Stimulated activated CD4-positive, alpha-beta T cell treated with anti-CD3 and anti-CD28 coated beads, Interleukin-4, amount 100 ng/mL, for 1 hour (primary cell): ENCODE measurements at places on chromosomes 6 and 20.

DNA sequence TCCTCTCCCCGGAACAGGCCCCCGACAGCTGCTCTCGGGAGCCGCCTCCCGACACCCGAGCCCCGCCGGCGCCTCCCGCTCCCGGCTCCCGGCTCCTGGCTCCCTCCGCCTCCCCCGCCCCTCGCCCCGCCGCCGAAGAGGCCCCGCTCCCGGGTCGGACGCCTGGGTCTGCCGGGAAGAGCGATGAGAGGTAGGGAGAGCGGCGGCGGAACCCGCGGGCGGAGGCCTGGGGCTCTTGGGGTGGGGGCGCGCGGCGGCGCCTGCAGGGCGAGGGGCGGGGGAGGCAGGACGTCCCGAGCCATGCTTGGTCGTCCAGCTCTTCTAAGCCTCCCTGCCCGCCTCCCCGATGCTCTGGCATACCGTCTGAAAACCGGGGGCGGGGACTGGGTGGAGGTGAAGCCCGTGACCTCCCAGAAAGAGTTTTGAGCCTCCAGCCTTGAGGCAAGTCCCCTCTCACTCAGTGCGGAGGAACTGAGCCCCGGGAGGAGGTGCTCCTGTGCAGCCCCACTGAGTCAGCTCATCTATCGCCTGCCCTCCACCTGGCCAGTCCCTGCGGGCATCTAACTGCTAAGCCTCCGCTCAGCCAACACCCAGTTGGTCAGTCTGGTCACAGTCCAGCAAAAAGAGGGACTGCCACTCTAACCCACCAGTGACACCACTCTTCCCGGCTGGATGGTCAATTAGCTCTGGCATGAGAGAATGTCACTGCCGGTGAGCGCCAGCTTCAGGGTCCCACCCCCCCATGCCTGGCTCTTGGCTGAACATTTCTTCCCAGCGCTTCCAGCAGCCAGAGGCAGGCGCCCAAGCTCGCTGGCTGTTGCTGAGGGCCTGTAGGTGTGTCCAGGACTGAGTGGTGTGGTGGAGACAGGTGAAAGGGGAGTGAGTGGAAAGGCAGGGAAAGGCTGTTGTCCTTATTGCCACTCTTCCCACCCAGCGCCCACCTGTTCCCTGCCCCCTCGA lies 482 bp downstream of the DDR1 start:
- peak; percentile 40 for DNase-seq

GRCh38 chr6:136728033-136728939 lies 64.0 kb downstream of the MAP3K5 start:
- no peak for DNase-seq

- no peak for DNase-seq
Observed at GRCh38 chr6:834190-834589, 141.3 kb upstream of the EXOC2 start.

GRCh38 chr6:15493437-15494168 lies 169.2 kb downstream of the DTNBP1 start:
- DNase-seq: no peak

- DNase-seq: no peak
Observed at GRCh38 chr6:14858808-14859207, 387.1 kb upstream of the JARID2 start.

DNA sequence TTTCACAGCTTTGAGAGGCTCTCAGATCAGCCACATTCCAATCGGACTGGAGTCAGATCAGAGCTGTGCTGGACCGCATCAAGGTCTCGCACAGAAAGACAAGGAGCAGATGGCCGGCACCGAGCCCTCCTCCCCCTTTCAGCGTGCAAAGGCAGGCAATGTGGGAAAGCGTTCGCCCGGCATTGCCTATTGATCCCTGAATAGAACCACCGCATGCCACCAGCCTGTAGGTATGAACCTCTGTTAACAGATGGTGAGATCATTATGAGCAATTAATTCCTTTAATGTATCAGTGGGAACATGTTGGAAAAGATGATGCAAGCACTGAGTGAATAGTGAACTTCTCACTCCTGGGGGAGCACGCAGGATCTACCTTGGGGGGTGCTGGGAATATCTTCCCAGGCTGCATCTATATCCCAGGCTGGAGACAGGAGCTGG lies 117.5 kb upstream of the ID4 start:
- DNase-seq: no peak

DNA sequence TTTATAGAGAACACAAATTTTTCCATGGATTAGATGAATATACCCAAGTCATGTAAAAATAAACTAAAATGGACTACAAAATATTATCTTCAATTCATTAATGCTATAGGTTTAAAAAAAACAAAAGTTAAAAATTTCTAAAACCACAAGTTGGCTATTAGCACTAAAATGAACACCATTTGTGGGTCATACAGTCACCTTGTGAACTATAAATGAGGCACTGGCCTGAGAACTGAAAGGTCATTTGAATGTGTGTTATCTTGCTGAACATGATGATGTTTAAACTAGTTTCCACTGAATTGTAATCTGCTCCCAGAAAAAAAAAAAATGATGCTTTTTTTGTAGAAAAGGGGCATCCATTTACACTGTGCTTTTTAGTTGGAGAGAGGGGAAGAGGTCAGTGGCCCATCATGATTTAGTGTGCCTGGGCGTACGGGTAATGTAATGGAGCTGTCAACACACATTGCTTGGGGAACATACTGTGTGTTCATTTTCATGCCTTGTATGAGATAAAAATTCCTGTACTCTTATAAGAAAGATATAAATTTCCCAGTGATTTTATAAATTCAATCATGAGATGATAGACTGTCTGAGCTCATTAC lies 96.6 kb upstream of the FKBP1C start:
- DNase-seq: no peak

DNA sequence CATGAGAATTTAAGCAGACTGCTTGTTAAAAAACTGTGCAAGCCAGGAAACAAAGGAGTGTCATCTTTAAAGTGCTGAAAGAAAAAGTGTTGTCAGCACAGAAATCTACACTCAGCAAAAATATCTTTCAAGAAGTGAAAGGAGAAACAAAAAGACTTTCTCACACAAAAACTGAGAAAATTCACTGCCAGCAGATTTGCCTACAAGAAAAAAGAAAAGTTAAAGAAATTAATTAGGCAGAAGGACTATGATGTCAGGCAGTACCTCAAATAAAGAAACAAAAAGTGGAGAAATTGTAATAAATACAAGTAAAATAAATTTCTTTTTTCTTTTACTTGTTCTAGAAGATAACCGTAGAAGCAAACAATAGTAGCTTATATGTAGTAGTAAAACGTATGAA lies 171.6 kb upstream of the CEP162 start:
- no peak for DNase-seq

- DNase-seq: no peak
Observed at GRCh38 chr6:56370561-56371211, 123.3 kb upstream of the COL21A1 start.

GRCh38 chr6:134007077-134007476 lies 45.3 kb downstream of the SLC2A12 start:
- no peak for DNase-seq

GRCh38 chr20:10626896-10627295 lies 46.9 kb downstream of the JAG1 start:
- no peak for DNase-seq

- no peak for DNase-seq
Observed at GRCh38 chr20:535958-536357, 7.6 kb downstream of the CSNK2A1 start.

DNA sequence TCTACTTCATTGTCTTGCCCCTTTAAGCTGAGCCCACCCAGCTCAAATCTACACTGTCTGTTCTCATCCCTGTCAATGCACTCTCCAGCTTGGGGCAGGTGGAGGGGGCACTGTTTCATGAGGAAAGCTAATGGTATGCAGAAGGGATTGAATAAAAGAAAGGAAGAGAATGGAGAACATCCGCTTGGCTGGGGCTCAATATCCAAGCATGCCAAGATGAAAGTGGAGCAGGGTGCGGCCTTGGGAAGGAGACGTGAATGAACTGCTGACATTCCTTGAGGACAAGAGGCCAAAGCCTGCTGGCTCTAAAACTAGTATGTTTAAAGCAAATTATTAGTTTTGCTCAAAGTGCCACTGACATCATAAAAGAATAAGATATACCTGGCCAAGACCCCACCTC lies 24.2 kb downstream of the AKAP12 start:
- no peak for DNase-seq

GRCh38 chr20:37395410-37395797 lies 49.5 kb downstream of the SRC start:
- DNase-seq: no peak

GRCh38 chr6:82129797-82130196 lies 117.7 kb downstream of the IBTK start:
- DNase-seq: no peak

GRCh38 chr6:26554697-26555504 lies 16.7 kb downstream of the HMGN4 start:
- peak; percentile 49 for DNase-seq

GRCh38 chr20:1507276-1507675 lies 16.1 kb upstream of the SIRPB2 start:
- DNase-seq: no peak

DNA sequence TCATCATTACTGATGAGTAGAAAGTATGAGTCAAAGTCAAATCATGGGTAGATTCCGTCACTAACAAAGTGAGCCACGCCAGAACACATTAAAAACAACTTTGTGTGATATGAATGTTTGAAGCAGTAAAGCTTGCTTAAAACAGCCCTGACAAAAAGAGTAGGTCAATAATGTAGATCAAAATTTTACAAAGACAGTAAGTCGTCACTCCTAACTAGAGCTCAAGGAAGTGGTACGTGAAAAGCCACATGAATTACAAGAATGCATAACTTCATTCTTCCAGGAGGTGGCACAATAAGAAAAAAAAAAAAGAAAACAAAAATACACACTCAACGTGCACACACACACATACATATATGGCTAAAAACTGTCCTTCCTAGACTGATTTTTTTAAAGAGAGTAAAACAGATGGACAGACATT lies 69.9 kb downstream of the HACE1 start:
- no peak for DNase-seq

DNA sequence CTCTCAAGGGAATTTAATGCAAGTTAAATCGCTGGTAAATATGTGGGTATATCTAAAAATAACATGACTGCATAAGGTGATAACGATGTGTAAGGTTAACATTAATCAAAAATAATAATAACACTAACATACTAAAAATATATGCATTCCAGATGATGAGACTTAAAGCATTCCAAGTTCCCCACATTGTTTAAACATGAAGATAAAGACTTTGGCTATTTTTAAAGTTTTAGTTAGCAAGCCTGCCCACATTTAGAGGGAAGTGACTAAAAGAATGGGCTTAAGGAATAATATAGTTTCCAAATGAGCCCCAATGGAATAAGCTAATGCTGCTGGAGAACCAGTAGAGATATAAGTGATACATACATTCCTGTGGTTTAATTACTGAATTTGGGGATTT lies 941.3 kb downstream of the TBC1D32 start:
- DNase-seq: no peak

GRCh38 chr6:33696548-33697518 lies 14.7 kb downstream of the UQCC2 start:
- no peak for DNase-seq

- DNase-seq: no peak
Observed at GRCh38 chr6:74872754-74873476, 332.9 kb downstream of the COL12A1 start.

- no peak for DNase-seq
Observed at GRCh38 chr20:54219751-54220426, 12.0 kb downstream of the PFDN4 start.

- DNase-seq: no peak
Observed at GRCh38 chr6:88089708-88090107, 42.1 kb downstream of the SPACA1 start.

DNA sequence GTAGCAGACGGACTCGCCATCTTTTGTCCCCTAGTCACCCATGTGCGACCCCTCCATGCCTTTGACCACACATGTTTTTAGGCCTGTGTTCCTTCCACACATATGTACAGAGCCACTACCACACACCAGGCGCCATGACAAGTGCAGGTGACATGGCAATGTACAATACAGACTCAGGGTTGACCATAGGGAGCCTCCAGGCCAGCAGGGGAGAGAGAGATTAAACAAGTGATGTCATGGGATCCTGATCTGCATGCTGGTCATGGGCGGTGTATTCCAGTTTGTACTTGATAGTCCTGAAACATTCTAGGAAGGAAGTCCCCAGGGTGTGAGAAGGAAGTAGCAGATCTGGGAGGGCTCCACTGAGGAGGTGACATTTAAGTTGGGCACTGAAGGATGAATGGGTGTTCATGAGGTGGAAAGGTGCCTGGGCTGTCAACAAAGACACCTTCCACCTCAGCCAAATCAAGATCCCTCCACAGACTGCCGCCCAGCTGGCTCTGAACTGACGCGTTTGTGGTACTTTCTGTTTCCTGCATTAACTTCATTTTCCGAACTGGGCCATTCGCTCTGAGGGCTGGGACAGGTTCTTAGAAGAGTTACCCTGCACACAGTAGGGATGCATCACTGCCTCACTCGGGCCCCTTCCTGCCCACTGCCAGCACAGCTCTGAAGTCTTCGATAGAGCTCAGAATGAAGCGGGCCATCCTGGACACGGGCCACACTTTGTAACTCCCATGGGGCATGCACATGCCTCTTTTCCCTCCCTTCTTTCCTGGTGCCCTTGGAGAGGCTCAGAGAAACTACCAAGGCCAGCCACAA lies 94.0 kb downstream of the NOL4L start:
- DNase-seq: no peak

DNA sequence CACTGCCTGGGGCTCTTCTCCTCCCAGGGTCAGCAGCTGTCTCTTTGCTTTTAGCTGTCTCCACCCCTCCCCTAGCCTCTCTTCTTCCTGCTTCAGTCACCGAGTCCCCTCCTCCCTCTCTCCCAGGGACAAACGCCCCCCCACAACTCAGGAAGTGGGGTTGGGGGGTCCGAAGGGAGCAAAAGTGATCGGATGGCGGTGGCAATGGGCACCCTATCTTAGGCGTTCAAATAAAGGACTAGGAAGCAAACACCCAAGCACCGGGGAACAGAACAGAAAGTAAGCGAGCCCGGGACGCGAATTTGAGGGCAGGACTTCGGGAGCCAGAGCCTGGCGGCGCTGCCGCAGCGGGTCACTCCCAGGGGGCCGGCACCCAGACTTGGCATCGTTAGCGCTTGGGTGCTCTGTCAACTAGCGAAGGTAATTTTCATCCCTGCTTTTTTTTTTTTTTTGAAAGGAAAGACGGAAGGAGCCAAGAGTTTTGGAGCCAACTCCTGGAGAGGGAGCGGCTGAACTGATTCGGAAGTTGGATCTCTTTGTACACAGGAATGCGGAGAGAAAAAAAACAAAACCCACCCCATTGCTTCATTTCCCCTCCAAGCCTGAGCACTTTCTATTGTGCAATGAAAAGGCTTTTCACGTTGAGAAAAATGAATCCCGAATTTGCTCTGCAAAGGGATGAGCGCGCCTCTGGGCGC lies 815 bp upstream of the ITPR3 start:
- DNase-seq: peak; percentile 26

DNA sequence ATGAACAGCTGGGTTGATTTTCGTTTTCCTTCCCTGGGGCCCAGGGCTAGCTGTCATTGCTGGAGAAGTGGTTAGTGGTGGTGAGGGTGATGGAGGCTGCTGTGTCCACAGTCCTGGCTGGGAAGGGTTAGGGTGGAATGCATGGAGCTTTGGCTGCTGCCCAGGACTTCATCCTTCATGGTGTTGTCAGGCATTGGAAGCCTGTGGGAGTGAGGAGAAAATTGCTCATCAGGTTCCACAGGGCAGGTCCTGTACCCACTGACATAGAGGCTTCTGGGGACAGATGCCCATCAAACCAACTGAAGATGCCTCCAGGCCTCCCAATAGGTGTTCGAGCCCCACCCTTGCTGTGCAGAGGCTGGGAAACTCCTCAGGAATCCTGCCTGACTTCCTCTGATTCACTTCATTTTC lies 262.4 kb upstream of the SUPT3H start:
- DNase-seq: no peak

GRCh38 chr20:16692442-16692841 lies 37.4 kb upstream of the SNRPB2 start:
- DNase-seq: no peak

- DNase-seq: no peak
Observed at GRCh38 chr20:1430004-1430451, 36.6 kb downstream of the NSFL1C start.
